ENCODE measurements at places on chromosomes 1 and 21.
A peak's percentile ranks its signal among the peaks of the same experiment; 100 is the strongest.

- no peak for DNase-seq
Observed at GRCh38 chr1:41003127-41003639, 18.3 kb downstream of the SLFNL1 start.

DNA sequence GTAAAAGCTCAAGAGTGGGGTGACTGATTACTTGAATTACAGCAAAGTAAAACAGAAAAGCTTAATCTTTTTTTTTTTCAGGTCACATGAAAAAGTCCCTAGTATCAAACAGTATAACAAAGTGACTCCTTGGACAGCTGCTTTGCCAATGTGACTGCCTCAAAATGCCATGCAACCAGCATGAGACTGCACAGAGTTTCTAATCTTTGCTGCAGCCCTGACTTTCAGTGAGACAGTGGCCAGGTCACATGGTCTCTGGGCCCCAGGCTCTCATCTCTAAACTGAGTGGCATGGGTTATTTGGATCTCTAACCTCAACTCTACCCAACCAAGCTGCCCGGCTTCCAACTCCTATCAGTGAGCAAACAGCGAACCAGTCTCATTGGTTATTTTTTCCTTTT lies 169.0 kb downstream of the VAV3 start:
- no peak for DNase-seq

DNA sequence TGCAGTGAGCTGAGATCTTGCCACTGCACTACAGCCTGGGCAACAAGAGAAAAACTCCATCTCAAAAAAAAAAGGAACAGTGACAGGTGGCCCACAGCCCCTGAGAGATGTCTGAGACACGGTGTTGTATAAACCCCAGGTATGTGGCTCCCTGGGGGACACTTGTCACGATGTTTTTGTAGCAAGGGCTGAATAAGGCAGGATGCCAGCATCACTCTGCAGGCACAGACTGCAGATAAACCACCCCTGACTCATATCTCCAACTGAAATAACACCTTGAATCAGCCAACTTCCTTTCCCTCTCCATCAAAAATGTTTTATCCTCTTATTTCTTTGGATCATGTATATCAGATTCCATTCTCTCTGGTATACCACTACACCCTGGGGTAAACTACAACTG lies 52.5 kb downstream of the NMNAT2 start:
- peak; percentile 12 for DNase-seq

GRCh38 chr1:181632492-181632891 lies 149.2 kb downstream of the CACNA1E start:
- DNase-seq = no peak

DNA sequence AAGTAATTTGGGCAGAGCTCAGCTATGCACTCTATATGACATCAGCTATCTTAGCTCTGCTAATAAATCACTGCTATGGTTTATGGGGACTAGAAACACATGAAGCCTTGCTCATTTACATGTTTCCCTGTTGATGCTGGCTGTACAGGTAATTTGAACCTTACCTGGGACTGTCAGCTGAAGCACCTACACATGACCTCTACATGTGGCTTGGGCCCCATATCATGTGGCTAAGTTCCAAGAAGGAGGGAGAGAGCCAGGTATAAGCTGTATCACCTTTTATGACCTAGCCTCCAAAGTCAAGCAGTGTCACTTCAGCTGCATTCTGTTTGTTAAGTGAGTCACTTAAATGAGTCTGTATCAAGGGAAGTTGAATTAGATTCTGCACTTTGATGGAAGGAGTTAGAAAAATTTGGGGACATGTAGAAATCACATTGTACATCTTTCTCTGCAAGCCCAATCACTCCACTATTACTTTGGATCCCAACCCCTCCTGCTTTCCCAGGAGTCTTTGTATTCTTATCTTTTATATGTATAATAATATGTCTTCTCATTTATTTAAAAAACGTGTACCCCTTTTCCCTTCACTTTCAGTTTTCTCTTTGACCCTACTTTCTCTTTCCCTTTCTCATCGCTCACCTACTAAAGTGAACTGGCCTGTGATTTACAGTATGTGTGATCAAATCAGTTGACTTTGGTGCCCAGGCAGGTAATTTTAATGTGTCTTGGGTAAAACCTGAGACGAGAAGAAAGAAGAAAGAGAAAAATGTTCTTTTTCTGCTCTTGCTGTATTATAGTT lies 53.4 kb upstream of the PRKACB start:
- no peak for DNase-seq

- DNase-seq = no peak
Observed at GRCh38 chr1:93616996-93617669, 64.5 kb downstream of the BCAR3 start.

DNA sequence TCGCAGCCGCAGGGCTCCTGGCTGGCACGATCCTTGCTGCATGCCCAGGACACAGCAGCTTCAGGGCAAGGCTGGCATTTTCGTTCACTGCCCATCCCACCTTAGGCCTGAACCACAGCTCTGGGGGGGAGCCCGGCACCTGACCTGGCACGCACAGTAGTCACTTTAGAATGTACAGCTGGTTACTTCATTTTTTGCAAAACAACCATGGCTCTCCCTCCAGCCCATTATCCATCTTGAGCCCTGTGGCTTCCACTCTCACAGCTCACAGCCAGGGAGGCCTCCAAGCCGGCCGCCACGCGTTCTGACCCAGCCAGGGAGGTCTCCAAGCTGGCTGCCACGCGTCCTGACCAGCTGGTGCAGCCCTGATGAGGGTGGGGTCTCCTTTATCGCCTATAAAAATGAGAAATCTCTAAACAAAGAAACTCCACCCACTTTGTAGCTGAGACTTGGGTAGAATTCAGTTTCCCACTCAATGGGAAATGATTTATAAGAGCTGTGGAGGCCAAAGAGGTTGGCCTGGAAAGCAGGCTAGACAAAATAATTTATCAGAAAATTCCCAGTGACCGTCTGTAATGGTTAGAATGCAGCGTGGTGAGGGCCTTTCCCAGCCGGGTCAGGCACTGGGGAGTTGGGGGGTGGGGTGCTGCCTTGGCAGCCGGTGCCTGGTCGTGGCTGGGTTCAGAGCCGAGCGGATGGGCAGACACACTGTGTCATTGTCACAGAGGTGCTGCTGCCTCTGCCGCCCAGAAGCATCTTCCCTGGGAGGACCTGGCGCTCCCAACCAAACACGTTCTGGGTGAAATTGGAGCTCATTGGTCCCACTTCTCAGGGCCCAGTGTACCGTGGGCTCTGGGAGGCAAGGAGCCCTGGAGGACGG lies 54.6 kb upstream of the ACTRT2 start:
- no peak for DNase-seq

GRCh38 chr1:154497026-154497806 lies 4.8 kb upstream of the TDRD10 start:
- DNase-seq = no peak

DNA sequence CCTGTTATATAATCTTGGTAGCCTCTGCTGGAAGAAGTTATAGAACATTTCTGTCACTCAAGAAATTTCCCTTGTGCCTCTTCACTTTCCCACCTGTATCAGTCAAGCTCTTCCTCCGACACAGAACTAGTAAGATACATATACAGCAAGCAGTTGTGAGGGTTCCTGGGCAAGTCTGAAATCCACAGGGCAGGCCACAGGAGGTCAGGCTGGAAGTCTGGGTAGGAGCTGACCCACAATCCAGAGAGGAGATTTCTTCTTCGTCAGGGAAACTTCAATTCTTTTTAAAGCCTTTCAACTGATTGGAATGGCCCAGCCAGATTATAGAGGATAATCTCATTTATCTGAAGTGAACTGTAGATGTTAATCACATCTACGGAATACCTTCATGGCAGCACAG lies 96.4 kb upstream of the FMN2 start:
- DNase-seq = no peak

GRCh38 chr1:165306543-165307434 lies 49.7 kb downstream of the LMX1A start:
- DNase-seq = no peak

- DNase-seq = no peak
Observed at GRCh38 chr21:38954588-38955004, 148.9 kb downstream of the ETS2 start.

GRCh38 chr1:35931446-35932157 lies 697 bp downstream of the AGO3 start:
- peak; percentile 8 for DNase-seq
